GM23248 (cell line): ENCODE measurements at places on chromosomes 13 and 19. TPM values are rescaled to one million over a fixed set of nuclear protein-coding genes. Genes with fewer than 3 reads are reported as not detected.
A peak's percentile ranks its signal among the peaks of the same experiment; 100 is the strongest.

ZNF135 gene
- 5.1 and 6.4 TPM in 2 replicates for total RNA-seq

URAD gene
- not detected in 2 replicates for total RNA-seq

DBP gene
- 5.9 and 6.7 TPM in 2 replicates for total RNA-seq

DNA sequence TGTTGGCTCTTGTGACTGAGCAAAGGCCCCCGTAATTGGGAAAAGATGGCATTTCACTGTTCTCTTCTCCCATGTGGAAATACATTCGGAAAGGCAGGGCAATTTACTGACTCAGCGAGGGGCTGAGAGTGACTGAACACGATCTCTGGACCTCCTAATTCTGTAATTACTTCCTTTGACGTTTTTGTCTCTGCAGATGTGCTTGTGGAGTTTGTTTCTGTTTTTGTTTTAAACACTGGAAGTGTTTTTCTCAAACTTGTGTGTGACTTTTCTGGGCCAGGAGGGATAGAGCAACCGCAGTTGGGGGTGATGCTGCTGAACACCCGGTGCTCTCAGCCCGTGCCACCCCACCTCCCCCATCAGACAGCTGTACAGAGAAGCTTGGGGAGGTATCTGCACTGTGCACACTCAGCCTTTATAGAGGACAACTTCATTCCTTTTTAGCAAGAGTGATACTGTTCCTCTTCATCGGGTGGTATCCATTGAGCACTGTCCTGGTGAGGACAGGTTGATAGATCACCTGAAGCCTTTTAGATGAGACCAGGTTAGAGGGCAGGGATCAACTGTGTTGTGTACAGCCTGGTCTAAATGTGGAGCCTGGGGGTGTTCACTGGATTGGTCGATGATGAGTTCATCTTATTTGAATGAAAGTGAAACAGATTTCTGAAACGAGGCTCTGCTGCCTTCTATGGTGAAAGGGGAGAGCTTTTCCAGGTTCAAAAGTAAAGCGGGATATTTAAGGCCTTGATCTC is 117.4 kb downstream of the ESD start:
- peak; percentile 87 for DNase-seq

- DNase-seq, result no peak
Measured at GRCh38 chr19:42422901-42423461, 4.2 kb downstream of the LIPE start.

DNA sequence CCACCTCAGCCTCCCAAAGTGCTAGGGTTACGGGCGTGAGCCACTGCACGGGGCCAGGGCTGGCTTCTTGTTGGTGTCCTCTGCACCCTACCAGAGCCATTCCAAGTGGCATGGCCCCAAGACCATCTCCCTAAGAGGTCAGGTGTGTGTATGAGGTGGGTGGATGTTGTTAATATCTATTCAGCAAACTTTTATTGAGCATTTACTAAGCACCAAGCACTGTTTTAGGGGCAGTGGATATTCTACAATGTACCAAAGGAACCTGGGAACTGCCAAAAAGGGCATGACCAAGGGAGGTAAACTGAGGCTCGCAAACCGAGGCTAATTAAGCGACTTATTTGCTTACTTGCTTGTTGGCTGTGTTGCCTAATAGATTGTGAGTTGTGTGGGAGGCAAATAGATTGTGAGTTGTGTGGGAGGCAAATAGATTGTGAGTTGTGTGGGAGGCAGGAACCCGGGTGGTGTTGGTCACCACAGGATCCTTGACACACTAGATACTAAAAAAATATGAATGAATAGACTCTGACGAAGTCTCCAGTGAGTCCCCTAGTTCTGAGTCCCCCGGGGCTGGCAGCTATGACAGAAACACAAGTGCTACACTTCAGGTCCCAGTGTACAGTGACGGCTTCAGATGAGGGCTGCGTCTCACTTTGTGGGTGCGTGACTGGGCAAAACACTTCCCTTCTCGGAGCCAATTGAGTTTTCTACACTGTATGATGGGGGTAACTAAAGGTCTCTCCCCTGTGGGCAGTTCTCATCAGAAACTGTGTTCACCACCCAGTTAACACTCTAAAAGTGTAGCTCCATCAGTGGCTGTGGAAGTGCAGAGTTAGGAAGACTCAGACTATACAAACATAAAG is 5.0 kb upstream of the BICRA start:
- DNase-seq, result peak; percentile 6

- no peak for DNase-seq
Measured at GRCh38 chr13:92317066-92317465, 909.5 kb upstream of the GPC6 start.
